ENCODE measurements at places on chromosomes 16 and 17. TPM values are rescaled to one million over a fixed set of nuclear protein-coding genes. Genes with fewer than 3 reads are reported as not detected.

DNA sequence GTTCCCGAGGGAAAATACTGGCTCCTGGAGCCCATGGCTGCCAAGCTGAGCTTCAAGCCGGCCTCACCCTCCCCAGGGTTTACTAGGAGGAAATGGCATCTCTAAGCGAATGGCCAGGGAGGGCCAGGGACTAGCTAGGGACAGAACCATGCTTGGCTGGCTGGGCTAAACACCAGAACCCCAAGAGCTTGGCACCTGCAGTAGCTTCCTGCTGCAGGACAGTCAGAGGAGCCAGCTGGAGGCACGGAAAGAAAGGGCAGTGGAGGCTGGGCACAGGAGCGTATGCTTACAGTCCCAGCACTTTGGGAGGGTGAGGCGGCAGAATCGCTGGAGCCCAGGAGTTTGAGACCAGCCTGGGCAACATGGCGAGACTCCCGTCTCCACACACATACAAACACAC lies 33.7 kb downstream of the PEMT start:
- DNase-seq = no peak

Gene KCNJ18
- not detected for polyA plus RNA-seq

- DNase-seq = no peak
Observed at GRCh38 chr16:27112093-27112811, 45.5 kb downstream of the C16orf82 start.

Gene UMOD
- polyA plus RNA-seq = 256 TPM

DNA sequence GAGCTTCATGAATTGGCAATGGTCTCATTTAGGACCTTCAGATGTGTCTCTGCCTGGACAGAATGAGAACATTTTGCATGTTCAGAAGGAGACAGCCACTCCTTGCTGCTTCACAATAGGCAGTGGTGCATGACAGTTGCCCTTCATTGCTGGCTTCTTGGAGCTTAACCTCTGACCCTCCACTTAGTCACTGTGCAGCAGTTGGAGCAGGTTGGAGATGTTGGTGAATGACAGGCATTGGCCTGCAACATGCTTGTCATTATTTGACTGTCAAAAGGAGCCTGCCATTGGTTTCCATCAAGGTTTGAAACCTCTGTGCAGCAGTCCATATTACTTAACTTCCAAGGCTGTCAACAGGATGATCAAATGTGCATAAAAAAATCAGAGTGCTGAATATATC lies 22.7 kb downstream of the FTO start:
- no peak for DNase-seq

DNA sequence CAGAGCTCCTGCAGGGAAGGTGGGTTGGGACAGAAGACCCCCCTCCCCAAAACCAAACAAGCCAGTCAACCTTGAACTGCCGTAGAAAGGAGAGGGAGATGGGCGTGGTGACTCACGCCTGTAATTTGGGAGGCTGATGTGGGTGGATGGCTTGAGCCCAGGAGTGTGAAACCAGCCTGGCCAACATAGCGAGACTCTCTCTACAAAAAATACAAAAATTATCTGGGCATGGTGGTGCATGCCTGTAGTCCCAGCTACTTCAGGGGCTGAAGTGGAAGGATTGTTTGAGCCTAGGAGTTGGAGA lies 42.1 kb downstream of the NT5M start:
- DNase-seq = no peak

Gene CNTROB
- 49.6 TPM for polyA plus RNA-seq

Gene OR2C1
- polyA plus RNA-seq = 0.85 TPM
